ENCODE measurements at places on chromosomes 12 and 14.

DNA sequence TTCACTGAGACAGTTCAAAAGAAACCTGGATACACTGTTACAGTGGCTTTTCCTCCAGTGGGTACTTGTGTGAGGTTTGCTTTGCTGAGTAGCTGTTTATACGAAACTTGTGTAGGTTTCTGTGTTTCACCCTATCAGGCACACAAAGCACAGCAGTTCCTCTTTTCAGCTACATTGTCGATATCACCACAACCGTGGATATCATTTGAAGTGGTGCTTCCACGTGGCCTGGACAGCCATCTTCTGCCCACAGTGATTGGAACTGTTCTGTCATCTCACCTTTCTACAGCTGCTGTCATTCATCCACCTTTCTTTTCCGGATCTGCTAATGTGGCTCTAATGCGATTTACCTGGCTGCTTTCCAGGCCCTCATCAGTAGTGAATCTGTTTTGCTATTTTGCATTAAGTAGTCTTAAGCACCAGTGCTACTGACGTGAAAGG is 368.8 kb downstream of the SYT1 start:
- DNase-seq = no peak

GRCh38 chr14:69580009-69580577 is 5.4 kb upstream of the CCDC177 start:
- DNase-seq = peak; percentile 61

DNA sequence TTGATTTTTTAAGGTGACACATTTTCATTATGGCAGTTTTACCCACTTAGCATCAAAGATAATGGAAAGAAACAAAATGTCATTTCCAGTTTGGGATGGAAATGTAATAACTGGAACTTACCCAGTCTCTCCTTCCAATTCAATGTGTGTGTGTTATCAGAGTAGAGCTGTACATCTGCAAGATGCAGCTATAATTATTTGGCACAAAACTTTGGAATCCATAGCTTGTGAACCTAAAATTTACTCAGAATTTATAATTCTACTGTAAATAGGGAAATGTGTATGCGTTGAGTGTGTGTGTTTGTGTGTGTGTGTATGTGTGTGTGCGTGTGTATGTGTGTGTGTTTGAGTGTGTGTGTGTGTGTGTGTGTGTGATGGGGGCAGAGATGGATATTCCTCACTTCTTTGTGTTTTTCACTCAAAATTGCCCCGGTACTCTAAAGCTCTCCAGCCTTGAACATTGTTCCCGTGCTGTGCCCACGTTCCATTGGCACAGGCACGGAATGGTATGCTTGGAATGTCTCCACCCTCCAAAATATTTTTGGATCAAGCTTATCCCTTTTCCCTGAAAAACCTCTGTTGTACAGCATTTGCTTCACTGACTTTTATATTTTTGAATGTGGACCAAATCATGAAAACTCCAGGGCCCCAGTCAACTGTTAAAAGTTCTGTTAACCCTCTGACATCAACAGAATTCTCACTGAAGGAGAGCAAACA is 150.2 kb upstream of the BMP4 start:
- no peak for DNase-seq

- DNase-seq = no peak
Observed at GRCh38 chr12:95634622-95635621, 83.6 kb upstream of the USP44 start.

DNA sequence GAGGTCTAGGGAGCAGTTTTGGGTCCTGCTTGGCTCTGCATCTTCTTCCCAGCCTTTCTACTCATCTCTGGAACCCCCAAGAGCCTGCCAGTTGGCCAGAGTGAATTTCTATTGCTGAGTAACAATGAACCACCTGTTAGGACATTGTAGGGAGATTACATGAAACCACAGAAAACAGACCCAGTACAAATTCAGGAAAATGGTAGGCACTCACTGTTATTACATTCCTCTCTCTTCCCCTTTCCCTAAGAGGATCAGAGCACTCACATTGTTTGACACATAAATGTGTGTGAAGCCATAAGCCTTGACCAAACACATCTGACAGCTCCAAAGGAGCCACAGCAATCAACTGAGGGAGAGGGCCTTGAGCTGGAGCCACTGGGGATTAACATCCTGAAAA is 216.1 kb downstream of the TMEM132D start:
- no peak for DNase-seq

- DNase-seq = no peak
Observed at GRCh38 chr14:100675699-100676684, 50.7 kb upstream of the DLK1 start.

DNA sequence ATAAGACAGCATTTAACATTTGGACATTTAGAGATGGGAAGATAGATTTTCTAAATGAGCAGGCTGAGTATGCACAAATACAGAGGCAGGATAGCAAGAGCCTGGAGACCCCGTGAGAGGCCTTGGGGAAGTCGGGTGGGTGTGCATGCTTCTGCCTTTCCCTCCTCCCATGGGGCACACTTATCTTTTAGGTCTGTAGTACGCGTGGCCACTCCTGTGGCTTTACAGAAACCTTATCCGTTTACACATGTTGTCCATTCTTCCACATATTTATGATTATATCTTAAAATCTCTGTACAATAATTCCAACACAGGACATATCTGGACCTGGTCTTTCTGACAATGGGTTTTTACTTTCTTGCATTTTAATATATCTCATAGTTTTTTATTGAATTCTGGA is 33.6 kb downstream of the GYS2 start:
- no peak for DNase-seq

DNA sequence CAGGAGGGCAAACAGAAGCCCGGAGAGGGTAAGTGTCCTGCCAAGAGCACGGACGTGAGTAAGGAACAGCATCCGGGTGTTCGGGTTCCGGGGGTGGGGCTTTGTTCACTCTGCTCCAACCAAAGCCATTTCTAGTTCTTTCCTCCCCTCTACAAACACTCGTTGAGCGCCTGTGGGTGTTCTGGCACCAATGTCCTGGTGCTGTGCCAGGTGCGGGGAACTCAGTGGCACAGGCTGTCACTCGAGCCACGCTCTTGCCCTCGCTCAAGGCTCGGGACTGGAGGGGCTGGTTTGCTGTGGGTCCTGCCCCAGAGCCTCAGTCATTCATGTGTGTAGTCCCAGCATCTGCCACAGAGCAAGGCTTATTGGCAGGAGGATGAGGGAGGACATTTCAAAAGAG is 157.5 kb downstream of the CALM1 start:
- no peak for DNase-seq

DNA sequence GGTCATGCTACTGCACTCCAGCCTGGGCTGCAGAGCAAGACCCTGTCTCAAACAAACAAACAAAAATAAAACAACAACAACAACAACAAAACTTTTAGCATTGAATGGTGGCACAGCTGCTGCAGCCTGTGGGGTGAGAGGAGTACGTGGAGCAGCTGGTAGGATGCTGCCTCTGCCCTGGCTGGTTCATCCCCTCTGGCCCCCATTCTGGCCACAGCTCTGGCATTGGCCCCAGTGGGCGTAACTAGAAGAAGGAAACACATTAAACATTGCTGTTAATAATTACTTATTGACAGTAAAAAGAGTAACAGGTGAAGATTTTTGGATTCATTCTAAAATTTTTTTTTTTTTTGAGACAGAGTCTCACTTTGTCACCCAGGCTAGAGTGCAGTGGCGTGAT is 28.8 kb upstream of the C2CD5 start:
- no peak for DNase-seq

GRCh38 chr14:74826574-74826973 is 49.4 kb downstream of the PROX2 start:
- DNase-seq = no peak

DNA sequence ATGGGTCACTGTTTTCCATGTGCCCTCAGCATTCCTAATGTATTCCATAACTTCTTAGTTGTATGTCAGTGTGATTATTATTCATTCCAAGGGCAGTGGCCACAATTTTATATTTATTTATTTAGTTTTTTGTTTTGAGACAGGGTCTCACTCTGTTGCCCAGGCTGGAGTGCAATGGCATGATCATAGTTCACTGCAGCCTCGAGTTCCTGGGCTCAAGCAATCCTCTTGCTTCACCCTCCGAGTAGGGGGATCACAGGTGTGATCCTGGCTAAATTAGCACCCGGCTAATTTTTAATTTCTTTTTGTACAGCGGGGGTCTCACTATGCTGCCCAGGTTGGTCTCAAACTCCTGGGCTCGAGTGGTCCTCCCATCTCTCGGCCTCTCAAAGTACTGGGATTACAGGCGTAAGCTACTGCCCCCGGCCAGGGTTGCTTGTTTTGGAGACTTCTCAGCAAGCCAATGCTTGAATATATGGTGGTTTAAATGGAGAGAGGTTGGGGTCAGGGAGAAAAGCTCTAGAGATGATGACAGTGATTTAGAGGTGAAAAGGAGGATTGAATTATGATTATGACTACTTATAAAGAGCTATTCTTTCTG is 7.6 kb downstream of the GPRC5A start:
- DNase-seq = no peak

- peak; percentile 69 for DNase-seq
Observed at GRCh38 chr12:752695-753610, 574 bp downstream of the WNK1 start.

DNA sequence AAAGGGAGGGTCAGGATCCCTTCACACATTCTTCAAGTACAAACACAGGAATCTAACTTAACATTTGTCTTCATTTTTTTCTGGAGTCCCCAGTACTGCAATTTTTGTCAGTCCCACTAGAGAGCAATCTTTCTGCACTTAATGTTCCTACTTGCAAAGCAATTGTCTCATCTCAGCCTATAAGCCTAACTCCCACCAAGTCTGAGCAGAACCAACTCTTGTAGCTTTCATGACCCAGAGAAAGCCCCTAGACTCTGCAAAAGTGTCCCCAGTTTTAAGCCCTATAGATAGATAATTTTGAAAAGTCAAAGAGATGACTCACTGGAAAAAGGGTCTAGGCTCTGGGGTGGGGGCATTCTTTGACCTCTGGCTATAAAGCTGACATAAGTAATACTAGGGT is 1.8 kb upstream of the ZBTB39 start:
- no peak for DNase-seq

- DNase-seq = no peak
Observed at GRCh38 chr14:32514681-32515080, 185.6 kb downstream of the AKAP6 start.

GRCh38 chr12:71282925-71283324 is 125.1 kb upstream of the TSPAN8 start:
- DNase-seq = no peak

GRCh38 chr12:6950811-6951540 is at the start of gene PTPN6:
PTPN6 (plus strand) TSS chr12:6951356; CDS start chr12:6951513, 157 bp downstream.
- DNase-seq = no peak

DNA sequence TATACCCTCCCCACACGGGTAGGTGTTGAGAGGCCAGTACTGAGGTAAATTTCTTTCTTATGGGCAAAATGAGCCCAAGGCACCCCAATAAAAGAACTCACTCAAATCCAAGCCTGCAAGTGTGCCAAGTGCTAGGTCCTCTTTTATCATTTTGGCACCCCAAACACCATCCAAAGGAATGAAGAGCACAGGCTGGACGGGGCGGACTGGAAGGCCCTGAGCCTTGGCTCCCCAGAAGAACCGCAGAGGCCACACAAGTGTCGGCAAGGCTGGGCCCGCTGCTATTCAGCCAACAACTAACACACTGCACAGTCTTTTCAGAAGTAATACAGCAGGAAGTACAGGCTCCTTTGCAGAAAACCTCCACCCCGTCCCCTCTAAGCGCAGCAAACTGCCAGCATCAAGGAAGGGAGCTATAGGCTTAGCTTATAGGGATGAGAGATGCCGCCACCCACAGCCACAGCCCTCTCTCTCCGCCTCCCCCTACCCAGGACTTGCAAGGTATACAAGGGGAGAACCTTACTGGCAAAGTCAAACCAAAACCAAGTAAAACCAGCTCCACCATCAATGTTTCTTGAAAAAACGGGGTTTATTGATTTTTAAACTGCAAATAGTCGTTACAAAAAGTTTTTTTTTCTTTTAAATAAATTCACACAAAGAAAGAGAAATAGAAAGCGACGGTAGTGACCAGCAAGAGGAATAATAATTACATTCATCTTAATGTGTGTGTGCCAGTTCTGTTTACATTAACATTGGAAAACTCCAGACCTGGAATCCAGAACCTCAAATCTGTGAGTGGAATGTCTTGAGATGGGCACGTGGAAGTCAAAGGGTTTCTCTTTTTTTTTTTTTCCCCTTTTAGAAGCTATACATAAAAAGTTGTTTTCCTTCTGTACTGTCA is 5.5 kb downstream of the ZFP36L1 start:
- DNase-seq = no peak

GRCh38 chr12:122062832-122063693 is 15.5 kb upstream of the MLXIP start:
- DNase-seq = no peak

- no peak for DNase-seq
Observed at GRCh38 chr14:39451811-39452210, 19.6 kb upstream of the FBXO33 start.

DNA sequence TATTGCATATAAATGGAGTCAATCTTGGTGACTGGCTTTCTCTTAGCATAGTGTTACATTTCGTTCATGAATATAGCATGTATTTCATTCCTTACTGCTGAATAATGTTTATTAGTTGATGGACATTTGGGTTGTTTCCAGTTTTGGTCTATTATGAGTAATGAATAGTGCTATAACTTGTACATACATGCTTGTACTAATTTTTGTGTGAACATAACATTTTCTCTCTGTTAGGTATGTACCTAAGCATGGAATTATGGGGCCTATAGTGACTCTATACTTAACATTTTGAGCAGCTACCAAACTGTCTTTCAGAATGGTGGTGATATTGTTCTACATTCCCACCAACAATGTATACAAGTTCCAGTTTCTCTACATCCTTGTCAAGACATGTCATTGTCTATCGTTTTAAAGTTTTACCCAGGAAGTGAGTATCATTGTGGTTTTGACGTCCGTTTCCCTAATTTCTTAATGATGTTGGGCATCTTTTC is 23.1 kb downstream of the ATP2A2 start:
- DNase-seq = no peak

- DNase-seq = no peak
Observed at GRCh38 chr12:11732715-11733114, 83.2 kb downstream of the ETV6 start.

- peak; percentile 24 for DNase-seq
Observed at GRCh38 chr12:49763006-49763591, 21.7 kb downstream of the TMBIM6 start.

DNA sequence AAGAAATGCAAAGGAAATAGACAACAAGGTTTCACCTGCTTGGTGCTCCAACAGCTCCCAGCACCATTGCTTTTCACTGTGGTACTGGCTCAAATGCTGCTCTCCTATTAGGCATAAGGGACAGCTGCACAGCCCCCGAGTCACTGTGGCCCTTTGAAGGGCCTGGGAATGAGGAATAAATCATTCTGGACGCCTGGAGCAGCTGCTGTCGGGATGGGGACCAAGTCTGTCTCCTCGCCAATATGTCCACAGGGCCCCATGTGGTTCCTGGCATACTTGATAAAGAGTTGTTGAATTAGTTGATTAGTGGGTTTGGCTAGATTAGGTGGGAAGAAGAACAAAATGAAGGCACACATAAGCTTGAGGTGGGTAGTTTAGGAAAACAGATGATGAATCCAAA is 13.1 kb upstream of the NGB start:
- DNase-seq = no peak

GRCh38 chr12:60844875-60845274 is 1249.0 kb downstream of the SLC16A7 start:
- DNase-seq = no peak

- no peak for DNase-seq
Observed at GRCh38 chr14:104634138-104634760, 29.7 kb upstream of the TMEM179 start.
